Caudate nucleus (tissue), 63 donors: ENCODE measurements at places on chromosomes 12 and 14.

DNA sequence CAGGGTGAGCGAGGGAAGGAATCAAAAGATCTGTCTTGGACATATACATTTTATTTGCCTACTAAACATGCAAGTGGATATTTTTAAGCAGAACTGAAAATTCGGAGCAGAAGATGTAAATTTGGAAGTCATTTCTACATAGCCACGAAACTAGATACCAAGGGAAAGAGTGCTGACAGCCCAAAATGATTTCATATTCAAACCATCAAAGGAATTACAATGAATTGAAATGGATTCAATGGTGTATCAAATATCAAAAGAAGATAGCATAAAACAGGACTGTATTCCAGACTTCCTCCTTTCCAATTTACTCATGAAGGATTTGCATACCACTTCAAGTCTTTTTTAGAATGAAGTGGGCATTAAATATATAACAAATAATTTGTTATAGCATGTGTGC lies 313.5 kb upstream of the KITLG start:
- DNase-seq: no peak

GRCh38 chr12:65977384-65977783 lies 153.1 kb downstream of the HMGA2 start:
- DNase-seq: no peak

DNA sequence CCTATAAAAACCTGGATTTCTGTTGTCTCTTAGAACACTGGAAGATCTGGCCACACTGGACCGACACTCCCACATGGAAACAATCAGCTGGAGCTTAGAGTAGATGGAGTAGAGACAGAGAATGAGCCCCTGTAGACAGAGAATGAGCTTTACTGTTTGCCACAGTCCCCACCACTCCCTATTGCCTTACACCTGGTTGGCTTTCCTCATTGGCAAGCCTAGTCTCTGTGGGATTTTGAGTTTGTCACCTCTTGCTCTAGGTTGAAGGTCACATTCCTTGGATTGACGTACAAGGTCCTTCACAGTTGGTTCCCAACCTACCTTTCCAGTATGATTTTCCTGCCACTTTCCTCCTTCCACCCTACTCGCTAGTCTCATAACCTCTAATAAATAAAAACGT lies 2.0 kb upstream of the HCAR1 start:
- no peak for DNase-seq

GRCh38 chr12:101257357-101257756 lies 22.5 kb upstream of the UTP20 start:
- no peak for DNase-seq
